Activated T-cell treated with anti-CD3 and anti-CD28 coated beads for 4 hours (primary cell): ENCODE measurements at places on chromosomes 4 and X.

GRCh38 chr4:65954416-65954815 is 284.1 kb upstream of the EPHA5 start:
- no peak for DNase-seq

DNA sequence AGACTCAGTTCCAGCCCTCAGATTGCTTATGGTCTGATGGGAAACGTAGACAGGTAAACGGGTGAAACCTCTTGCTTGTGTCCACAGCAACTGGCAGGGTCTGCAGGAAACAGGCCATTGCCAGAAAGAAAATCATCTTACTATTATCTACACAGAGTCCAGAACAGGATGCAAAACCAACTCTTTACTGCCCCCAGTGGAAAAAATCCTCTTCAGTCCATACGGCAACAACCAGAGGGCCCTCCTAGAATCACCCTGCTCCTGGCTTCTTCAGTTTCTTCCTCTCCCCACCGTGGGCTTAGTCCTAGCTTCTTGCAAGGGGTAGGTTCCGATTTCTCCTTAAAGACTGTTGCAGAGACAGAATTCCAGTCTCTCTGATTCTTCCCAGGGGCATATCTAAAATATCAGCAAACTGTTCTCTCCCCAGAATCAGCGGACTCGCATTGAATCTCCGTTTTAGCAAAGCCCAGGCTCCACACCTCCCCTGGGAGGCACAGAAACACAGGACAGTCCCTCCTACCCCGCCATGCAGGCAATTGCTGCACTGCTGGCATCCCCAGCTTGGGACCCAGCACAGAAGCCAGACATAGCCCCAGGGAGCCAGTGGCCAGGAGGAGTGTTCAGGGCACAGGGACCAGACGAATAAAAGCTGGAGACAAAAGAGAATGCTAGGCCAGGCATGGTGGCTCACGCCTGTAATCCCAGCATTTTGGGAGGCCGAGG is 41.0 kb upstream of the SH3RF1 start:
- no peak for DNase-seq

DNA sequence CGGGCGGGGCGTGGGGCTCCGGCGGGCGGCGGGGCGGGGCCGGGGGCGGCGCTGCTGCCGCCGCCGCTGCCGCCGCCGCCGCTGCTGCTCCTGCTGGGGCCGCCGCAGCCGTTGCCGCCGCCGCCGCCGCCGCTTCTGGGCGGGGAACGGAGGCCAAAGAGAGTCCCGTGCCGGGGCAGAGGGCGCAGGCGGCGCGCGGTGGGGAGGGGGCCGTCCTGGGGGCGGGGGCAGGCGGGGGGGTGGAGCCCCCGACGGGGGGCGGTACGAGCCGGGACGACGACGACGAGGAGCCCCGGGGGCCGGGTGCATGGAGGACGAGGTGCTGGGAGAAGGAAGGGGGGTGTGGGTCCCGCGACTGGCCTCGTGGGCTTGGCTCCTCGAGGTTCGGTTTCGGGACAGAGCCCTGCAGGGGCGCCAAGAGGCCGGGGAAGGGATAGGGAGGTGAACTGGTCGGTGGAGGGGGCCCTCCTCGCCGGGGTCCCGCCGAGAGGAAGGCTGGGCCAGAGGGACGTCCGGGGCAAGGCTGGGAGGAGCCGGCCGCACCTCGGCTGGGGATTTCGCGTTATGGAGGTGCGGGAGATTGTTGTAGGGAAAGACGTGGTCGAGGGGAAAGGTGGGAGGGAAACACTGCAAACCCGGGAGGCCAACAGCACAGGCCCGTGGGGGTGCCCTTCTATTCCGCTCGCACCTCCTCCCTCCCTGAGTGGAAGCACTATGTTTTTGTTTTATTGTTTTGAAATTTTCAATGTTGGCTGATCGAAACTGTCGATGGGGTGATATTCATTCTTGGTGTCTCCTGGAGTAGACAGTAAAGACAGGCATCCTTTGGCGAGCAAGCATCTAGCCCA is 1.9 kb downstream of the BCORL1 start:
- no peak for DNase-seq

- no peak for DNase-seq
Measured at GRCh38 chr4:166460769-166461550, 587.9 kb downstream of the TLL1 start.

GRCh38 chr4:70426789-70427188 is 29.0 kb downstream of the OPRPN start:
- DNase-seq: no peak

GRCh38 chr4:7546809-7547367 is 112.2 kb upstream of the PSAPL1 start:
- DNase-seq: no peak

DNA sequence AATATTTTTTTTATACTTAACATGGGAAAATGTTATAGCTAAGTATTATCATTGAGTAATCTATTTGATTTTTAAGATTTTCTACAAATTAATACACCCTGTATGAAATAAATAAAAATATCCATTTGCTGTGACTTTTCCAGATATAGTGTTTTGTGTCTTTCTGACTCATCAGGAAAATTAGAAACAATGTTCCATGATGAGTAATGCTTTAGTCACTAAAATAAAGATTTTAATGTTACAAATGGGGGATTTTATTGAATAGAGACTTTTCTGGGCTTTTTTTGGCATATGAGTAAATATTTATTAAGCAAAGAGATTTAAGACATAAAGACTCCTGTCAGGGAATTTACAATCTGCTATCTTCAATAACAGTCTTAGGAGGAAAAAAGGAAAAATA is 279.2 kb upstream of the NOCT start:
- no peak for DNase-seq

- DNase-seq: no peak
Measured at GRCh38 chr4:110532901-110533589, 57.1 kb downstream of the ENPEP start.

DNA sequence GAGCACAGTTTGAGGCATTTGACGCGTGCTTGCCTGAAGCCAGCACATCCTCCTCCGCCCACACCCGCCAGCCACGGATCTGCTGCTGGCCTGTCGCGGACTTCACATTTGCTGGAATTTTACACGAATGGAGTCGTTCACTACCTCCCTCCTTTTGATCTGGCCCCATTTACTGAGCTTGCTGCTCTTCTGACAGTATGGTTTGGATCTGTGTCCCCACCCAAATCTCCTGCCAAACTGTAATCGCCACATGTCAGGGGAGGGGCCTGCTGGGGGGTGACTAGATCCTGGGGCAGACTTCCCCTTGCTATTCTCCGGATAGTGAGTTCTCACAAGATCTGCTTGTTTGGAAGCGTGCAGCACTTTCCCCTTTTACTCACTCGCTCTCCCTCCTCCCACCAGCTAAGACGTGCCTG is 19.9 kb upstream of the CPLX1 start:
- DNase-seq: no peak
